ENCODE measurements at places on chromosomes 12 and 14. TPM values are rescaled to one million over a fixed set of nuclear protein-coding genes. Genes with fewer than 3 reads are reported as not detected.

CIROP gene
- not detected for total RNA-seq

DNA sequence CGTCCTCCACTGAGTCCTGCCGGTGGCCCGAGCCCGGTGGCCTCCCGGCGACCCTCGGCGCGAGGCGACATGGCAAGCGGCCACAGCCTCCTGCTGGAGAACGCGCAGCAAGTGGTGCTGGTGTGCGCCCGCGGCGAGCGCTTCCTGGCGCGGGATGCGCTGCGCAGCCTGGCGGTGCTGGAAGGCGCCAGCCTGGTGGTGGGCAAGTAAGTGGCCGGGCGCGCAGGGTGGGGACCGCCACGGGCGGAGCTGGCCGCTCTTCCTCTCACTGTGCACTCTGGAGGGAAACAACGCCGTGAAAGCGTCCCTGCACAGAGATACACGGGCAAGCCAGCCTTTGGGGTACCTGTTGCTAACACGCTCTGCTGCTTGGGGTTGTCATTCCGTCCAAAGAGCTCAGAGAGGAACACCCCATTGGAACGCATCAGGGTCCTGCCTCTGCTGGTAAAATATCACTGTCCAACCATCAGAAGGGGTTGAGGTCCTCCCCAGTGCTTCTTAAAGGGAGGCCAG, at the start of gene AMDHD1:
TSS of gene AMDHD1 (plus strand) at position 2 of the 513 bp plus-strand sequence. CDS start at position 70, 68 bp downstream.
- peak; percentile 56 for DNase-seq

DNA sequence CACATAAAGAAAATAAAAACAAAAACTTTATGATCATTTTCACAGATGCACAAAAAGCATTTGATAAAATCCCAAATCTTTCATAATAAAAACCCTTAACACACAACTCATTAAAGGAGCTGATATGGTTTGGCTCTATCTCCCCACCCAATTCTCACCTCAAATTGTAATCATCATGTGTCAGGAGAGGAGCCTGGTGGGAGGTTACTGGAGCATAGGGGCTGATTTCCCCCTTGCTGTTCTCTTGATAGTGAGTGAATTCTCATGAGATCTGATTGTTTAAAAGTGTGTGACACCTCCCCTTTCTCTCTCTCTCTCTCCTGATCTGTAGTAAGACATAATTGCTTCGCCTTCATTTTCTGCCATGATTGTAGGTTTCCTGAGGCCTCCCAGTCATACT, 790.7 kb downstream of the C12orf50 start:
- no peak for DNase-seq

- DNase-seq, result no peak
Observed at GRCh38 chr14:52923902-52924575, 26.8 kb downstream of the FERMT2 start.

DNA sequence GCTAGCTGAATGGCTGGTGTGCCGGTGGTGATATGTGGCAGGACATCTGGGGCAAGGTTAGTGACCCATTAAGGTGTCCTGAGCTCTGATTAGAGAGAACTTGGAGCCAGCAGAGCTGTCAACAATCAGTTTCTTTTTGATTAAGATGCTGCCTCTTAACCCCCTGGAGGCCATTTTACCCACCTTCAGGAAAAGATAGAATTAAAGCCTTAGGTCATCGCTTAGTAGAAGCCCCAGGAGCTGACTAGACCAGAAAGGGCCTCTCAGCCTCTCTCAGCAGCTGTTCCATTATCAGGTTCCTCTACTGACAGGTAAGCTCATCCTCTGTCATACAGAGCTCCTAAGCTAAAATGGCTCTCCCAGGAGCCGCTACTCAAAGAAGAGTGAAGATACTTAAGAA, 339.0 kb downstream of the FUT8 start:
- no peak for DNase-seq

DNA sequence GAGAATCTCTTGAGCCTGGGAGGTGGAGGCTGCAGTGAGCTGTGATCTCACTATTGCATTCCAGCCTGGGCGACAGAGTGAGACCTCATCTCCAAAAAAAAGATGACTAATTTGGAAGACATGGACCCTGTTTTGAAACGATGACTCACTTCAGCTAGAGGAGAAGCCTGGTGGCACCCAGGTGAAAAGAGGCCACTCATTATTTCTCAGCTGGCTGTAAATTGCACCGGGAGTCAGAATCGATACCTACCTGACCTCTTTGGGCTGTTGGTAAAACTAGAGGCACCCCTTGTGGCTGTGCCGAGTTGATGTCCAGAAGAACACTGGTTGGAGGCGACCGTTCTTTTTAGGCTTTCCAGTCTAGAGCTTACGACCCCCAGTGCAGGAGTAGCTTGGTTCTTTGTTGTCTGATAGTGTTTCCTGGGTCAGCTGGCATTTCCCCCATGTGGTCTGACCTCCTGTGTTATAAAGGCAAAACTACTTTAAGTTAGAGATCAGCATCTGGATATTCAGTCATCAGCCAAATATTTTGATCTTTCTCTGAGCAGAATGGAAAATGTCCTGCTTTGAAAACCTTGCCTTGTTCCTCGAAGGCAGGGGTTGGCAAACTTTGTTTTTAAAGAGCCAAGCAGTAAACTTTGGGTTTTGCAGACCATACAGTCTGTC, 93.2 kb downstream of the CHST11 start:
- DNase-seq, result no peak

Data from stomach (tissue), 19 donors.